ENCODE measurements at places on chromosomes 13 and 19. TPM values are rescaled to one million over a fixed set of nuclear protein-coding genes. Genes with fewer than 3 reads are reported as not detected.

DNA sequence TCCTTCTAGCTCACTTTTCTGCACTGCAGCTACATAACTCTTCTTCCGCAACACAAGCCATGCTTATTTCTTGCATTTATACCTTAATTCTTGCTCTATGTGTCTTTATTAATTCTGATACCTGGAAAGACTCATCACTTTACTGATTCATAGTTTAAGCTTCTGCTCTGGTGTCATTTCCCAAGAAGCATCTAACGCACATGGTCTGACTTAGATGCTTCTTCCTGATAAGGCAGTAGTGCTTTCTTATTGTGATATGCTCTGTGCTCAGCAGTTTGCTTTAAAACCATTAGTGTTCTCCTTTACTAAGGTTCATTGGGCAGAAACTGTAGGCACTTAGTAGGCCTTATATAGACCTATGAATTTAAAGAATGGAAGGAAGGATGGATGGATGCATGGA is 66.4 kb downstream of the EPSTI1 start:
- DNase-seq = no peak

DNA sequence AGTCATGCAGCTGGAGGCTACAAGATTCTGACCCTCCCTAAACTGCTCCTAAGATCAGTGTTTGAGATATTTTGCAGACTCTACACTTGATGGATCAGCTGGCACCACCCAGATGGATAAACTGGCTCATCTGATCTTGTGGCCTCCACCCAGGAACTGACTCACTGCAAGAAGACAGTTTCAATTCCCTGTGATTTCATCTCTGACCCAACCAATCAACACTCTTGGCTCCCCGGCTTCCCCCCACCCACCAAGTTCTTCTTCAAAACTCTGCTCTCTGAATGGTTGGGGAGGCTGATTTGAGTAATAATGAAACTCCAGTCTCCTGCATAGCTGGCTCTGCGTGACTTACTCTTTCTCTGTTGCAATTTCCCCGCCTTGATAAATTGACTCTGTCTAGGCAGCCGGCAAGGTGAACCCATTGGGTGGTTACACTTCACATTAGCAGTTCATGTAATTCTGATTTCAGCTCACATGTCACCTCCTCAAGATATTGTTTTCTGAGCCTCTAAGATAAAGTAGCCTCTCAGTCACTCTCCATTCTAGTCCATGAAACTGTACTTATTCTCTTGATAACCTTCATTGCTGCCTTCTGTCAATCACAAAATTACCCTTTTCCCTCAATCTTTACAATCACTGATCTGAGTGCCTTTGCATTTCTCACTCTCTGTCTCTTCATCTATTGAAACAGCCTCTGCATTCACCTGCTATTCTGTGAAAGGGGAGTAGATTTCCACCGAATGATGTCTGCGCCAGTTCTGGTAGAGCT is 9.9 kb upstream of the FPR3 start:
- DNase-seq = no peak

DNA sequence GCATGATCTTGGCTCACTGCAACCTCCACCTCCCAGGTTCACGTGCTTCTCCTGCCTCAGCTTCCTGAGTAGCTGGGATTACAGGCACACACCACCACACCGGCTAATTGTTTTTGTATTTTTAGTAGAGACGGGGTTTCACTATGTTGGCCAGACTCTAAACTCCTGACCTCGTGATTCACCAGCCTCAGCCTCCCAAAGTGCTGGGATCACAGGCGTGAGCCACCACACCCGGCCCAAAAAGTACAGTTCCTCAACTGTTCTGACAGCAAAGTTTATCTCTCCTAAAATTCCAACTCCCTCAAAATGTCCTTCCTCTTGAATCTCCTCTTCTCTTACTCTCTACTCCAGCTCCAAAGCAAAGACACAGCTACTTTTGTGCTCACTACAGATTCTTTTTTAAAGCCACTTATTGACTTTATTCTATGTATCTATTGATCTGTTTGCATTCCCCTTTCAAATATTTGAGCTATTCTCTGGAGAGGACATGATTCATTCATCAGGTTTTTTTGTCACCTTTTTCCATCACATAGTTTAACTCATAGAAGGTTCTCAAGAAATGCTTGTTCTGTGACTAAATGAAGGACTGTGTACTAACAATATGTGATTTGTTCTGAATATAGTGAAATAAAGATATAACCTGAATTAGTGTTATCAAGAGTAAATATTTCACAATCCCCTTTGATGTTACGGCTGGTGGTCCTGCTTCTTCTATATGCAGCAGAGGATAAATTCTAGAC is 142.2 kb downstream of the TBC1D4 start:
- DNase-seq = no peak

GRCh38 chr13:77040076-77040475 is 13.1 kb upstream of the FBXL3 start:
- no peak for DNase-seq

- no peak for DNase-seq
Measured at GRCh38 chr13:43405457-43405856, 381.3 kb downstream of the ENOX1 start.

The ZNF28 gene
- 10.2 TPM for total RNA-seq

The F10 gene
- total RNA-seq = not detected

DNA sequence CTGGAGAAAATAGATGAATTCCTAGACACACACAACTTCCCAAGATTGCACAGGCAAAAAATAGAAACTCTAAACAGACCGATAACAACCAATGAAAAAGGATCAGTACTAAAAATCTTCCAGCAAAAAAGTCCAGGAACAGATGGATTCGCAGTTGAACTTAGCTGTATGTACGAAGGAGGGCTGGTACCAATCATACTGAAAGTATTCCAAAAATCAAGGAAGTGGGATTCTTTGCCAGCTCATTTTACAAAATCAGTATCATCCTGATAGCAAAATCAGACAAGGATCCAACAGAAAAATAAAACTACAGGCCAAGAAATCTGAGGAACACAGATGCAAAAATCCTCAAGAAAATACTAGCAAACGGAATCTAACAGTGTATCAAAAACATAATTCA is 6.5 kb upstream of the LILRB2 start:
- no peak for DNase-seq

DNA sequence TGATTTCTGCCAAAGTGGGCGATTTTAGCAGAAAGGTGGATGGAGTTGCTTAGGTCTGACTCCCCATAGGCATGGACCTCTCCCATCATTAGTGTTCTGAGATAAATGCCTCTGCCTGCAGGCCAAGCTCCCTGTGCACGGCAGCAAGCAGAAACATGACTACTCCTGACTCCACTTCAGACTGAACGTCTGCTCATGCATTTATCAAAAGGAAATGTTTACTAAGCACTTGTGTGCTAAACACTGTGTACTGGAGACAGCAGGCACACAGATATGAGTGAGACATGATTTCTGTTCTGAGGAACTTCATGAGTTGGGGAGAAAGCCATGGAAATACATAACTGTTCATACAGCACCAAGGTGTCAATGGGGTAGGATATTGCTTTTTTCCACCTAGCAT is 149.6 kb downstream of the MIPEP start:
- DNase-seq = no peak

All from T-helper 17 cell (primary cell).